Mesendoderm (in vitro differentiated cells): ENCODE measurements at places on chromosomes 3 and 15.
A peak's percentile ranks its signal among the peaks of the same experiment; 100 is the strongest.

DNA sequence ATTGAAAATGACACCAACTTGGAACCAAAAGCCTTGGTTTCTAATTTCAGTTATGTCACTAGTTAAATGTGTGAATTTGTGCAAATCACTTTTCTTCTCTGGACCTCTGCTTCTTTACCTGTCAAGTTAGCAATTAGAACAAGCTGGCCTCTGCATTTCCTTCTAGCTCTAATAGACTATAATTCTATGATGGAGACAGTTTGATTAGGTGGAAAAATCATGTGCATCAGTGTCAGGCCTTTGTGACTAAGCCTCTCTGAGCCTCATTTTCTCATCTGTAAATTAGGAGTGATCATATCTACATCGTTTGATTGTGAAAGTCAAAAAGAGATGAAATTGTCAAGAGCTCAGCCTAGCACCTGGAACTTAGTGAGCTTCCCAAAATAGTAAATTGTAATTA lies 712.9 kb downstream of the MECOM start:
- H3K36me3 ChIP-seq = no peaks in the 10 kb centered on the region
- H3K27me3 ChIP-seq = no peaks in the 10 kb centered on the region
- H3K4me3 ChIP-seq = no peak overlapping the region
- no peak overlapping the region for H3K27ac ChIP-seq
- H3K4me1 ChIP-seq = no peaks in the 10 kb centered on the region
- no peak for DNase-seq

- peaks cover 5% of the 10 kb centered on the region for H3K4me1 ChIP-seq
- DNase-seq = peak; percentile 96
These were observed 7.2 kb downstream of the EOMES start for GRCh38 chr3:27714692-27715453.

GRCh38 chr3:66266551-66266950 lies 45.8 kb downstream of the SLC25A26 start:
- H3K4me1 ChIP-seq = no peaks in the 10 kb centered on the region
- H3K4me3 ChIP-seq = no peak overlapping the region
- DNase-seq = no peak
- H3K36me3 ChIP-seq = no peaks in the 10 kb centered on the region
- H3K27me3 ChIP-seq = no peaks in the 10 kb centered on the region
- H3K27ac ChIP-seq = no peak overlapping the region

GRCh38 chr15:45616901-45617323 lies 17.9 kb upstream of the SQOR start:
- H3K27me3 ChIP-seq = no peaks in the 10 kb centered on the region
- DNase-seq = peak; percentile 30

- H3K4me1 ChIP-seq = no peaks in the 10 kb centered on the region
- DNase-seq = no peak
- H3K4me3 ChIP-seq = no peak overlapping the region
- no peaks in the 10 kb centered on the region for H3K27me3 ChIP-seq
These were observed 109.0 kb downstream of the FRMD4B start for GRCh38 chr3:69276884-69277283.

- H3K27me3 ChIP-seq = no peaks in the 10 kb centered on the region
- no peak overlapping the region for H3K4me3 ChIP-seq
- H3K27ac ChIP-seq = no peak overlapping the region
- no peaks in the 10 kb centered on the region for H3K4me1 ChIP-seq
These were observed 123.1 kb downstream of the ZMAT3 start for GRCh38 chr3:178948546-178948945.

- no peak overlapping the region for H3K4me3 ChIP-seq
- no peak overlapping the region for H3K27ac ChIP-seq
- H3K36me3 ChIP-seq = no peaks in the 10 kb centered on the region
- peaks cover 9% of the 10 kb centered on the region for H3K4me1 ChIP-seq
These were observed 24.5 kb upstream of the TRAK1 start for GRCh38 chr3:42066516-42067181.

DNA sequence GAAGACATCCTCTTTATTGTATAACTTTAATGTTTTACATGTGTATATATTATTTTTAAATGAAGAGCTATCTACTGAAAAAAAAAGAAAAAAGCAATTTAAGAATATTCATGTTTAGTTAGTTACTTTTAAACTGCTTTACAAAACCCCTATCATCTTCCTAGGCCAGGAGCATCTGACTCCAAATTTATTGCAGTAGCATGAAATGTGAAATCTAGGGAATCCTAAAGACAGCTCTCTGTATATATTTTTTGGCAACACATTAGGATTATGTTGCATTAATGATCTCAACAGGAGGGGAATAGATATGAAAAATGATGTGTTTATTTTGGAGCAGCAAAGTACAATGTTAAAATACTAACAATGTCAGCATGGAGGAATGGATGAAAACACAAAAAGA lies 158.3 kb downstream of the CNTN3 start:
- no peaks in the 10 kb centered on the region for H3K4me1 ChIP-seq
- H3K27me3 ChIP-seq = no peaks in the 10 kb centered on the region
- H3K27ac ChIP-seq = no peak overlapping the region
- H3K36me3 ChIP-seq = no peaks in the 10 kb centered on the region

- DNase-seq = peak; percentile 21
- no peaks in the 10 kb centered on the region for H3K4me1 ChIP-seq
- no peak overlapping the region for H3K4me3 ChIP-seq
- H3K27me3 ChIP-seq = no peaks in the 10 kb centered on the region
These were observed 40.9 kb downstream of the SAMMSON start for GRCh38 chr3:70040386-70040785.

DNA sequence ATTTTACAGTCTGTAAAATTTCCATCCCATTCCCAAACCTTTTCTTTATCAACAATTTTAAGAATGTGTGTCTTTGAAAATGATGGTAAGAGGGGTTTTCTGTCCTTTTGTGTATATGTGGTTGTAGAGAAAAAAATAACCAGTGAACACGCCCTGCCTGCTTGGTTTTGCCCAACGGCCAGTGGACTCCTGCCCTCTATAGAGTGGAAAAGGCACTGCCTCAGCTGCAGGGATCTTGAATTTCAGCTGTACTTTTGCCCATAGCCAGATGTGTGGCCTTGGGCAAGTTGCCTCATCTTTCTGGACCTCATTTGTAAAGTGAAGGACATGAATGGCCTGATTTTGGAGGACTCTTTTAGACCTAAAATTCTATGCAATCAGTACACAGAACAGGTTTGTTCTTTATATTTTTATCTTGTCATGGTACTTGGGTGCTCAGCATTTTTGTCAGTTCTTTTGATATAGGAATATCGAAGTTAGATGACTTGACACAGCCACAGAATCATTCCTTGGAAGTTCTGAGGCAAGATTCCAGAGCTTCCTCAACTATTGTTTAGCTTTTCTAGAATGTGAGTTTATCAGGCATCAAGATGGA lies 81.0 kb downstream of the CLDN11 start:
- no peak overlapping the region for H3K27ac ChIP-seq
- no peak overlapping the region for H3K4me3 ChIP-seq
- H3K27me3 ChIP-seq = no peaks in the 10 kb centered on the region
- peak; percentile 70 for DNase-seq
- no peaks in the 10 kb centered on the region for H3K36me3 ChIP-seq

DNA sequence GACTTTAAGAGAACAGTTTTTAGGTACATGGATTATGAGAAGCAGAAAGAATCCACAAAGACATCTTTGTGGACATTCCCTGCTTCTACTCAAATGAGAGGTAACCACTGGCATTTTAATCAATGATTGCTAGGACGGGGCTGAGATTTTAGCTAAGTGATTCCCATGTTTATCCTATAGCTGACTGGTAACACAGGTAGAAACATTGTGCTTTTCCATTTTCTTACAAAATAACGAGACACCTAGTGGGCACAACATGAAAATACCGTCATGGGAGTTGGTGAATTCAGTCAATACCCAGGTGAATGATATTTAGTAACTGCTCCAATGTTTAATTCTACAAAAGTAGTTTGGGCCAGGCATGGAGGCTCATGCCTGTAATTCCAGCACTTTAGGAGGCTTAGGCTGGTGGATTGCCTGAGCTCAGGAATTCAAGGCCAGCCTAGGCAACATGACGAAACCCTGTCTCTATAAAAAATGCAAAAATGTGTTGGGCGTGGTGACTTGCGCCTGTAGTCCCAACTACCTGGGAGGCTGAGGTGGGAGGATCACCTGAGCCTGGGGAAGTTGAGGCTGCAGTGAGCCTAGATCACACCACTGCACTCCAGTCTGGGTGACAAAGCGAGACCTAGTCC lies 37.2 kb upstream of the DENND4A start:
- no peaks in the 10 kb centered on the region for H3K4me1 ChIP-seq
- H3K36me3 ChIP-seq = no peaks in the 10 kb centered on the region
- H3K27ac ChIP-seq = no peak overlapping the region
- H3K27me3 ChIP-seq = no peaks in the 10 kb centered on the region

- no peaks in the 10 kb centered on the region for H3K27me3 ChIP-seq
- H3K4me3 ChIP-seq = no peak overlapping the region
- H3K27ac ChIP-seq = no peak overlapping the region
- no peaks in the 10 kb centered on the region for H3K36me3 ChIP-seq
These were observed 138.9 kb upstream of the RARB start for GRCh38 chr3:25289156-25289555.

DNA sequence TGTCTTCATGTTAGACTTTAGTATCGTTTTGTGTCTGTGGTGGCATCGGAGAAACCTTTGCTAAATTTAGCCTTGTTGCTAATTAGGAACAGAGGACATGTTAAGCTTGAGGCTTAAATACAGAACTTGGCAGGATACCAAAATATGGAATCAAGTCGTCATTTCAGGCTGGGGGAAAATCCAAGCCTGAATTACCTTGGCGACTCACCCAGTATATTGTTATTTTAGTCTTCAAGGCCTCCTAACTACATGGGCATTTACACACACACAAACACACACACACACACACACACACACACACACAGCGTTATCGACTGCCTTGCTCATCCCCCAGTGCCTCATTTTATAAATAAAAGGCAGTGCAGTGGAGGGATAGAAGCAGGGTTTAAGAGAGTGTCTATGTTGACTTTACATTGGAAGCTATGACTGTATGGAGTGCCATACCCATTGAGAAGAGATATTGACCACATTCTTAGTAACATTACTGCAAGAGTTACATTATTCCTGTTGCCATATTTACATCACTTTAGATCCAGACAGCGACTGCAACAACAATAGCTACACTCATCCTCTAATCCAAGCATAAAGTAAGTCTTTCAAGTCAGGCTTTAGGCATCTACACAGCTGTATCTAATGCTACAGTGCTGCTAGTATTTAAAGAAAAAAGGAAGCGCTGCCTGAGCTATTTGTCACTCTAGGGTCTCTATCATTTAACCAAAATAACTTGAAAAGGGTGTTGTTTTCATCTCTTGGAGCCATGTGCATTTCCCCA lies 210.8 kb upstream of the SEMA6D start:
- no peak for DNase-seq
- H3K4me1 ChIP-seq = no peaks in the 10 kb centered on the region
- no peak overlapping the region for H3K4me3 ChIP-seq
- no peaks in the 10 kb centered on the region for H3K27me3 ChIP-seq

DNA sequence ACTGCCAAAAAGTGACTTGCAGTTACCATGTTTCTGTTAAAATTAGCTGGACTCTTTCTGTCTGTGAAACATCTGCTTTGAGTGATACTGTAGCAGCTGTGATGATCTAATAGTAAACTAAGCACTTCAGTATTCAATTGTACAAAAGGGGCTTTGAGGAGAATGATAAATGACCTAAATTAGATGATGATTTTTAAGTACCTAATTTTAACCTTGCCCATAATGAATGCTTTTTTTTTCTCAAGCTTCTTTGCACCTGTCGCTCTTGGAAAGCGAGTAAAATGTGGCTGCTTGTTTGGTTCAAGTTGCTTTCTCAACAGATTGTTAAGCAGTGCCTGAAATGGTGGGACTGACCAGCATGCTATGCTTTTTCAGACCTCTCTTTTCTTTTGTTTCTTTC lies 752.3 kb downstream of the EPHA3 start:
- H3K36me3 ChIP-seq = no peaks in the 10 kb centered on the region
- H3K27me3 ChIP-seq = no peaks in the 10 kb centered on the region
- no peak overlapping the region for H3K27ac ChIP-seq
- no peaks in the 10 kb centered on the region for H3K4me1 ChIP-seq

GRCh38 chr3:17398959-17399551 lies 343.4 kb downstream of the TBC1D5 start:
- H3K4me1 ChIP-seq = no peaks in the 10 kb centered on the region
- no peak overlapping the region for H3K27ac ChIP-seq
- DNase-seq = no peak
- H3K4me3 ChIP-seq = no peak overlapping the region
- H3K27me3 ChIP-seq = no peaks in the 10 kb centered on the region

DNA sequence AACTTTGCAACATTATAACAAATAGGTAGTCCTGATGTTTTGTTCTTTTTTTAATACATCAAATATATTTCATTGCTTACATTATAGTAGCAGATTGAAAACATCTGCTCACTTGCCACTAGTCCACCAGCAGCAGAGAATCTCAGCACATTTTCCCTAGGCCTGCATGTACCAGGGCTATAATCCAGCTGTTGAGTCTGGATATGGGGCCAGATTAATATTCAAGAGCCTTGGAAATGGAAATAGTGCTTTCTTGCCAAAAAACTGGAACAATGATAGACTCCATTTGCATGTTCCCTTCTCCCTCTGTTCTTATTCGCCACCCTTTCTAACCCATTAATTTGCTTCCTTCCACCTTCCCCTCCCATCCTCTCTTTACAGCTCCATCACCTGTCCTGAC lies 288.0 kb downstream of the EPHA3 start:
- no peak overlapping the region for H3K4me3 ChIP-seq
- no peaks in the 10 kb centered on the region for H3K4me1 ChIP-seq
- no peak for DNase-seq
- no peak overlapping the region for H3K27ac ChIP-seq
- no peaks in the 10 kb centered on the region for H3K36me3 ChIP-seq
- H3K27me3 ChIP-seq = no peaks in the 10 kb centered on the region

- H3K4me3 ChIP-seq = no peak overlapping the region
- H3K36me3 ChIP-seq = no peaks in the 10 kb centered on the region
- no peaks in the 10 kb centered on the region for H3K27me3 ChIP-seq
- H3K4me1 ChIP-seq = peaks cover 2% of the 10 kb centered on the region
- H3K27ac ChIP-seq = no peak overlapping the region
- no peak for DNase-seq
These were observed 162.6 kb downstream of the BBX start for GRCh38 chr3:107685383-107685782.

- no peaks in the 10 kb centered on the region for H3K27me3 ChIP-seq
- DNase-seq = peak; percentile 48
- H3K4me3 ChIP-seq = no peak overlapping the region
- H3K36me3 ChIP-seq = no peaks in the 10 kb centered on the region
These were observed 121.1 kb upstream of the NANOGP8 start for GRCh38 chr15:35206060-35206675.

GRCh38 chr15:73699249-73700040 lies 15.3 kb downstream of the CD276 start:
- H3K4me3 ChIP-seq = no peak overlapping the region
- H3K27me3 ChIP-seq = no peaks in the 10 kb centered on the region
- no peak overlapping the region for H3K27ac ChIP-seq
- peaks cover 3% of the 10 kb centered on the region for H3K4me1 ChIP-seq
